ENCODE measurements at places on chromosomes 7 and 10.

- no peak for DNase-seq
These were observed 43.7 kb downstream of the JAZF1 start for GRCh38 chr7:28136885-28137284.

DNA sequence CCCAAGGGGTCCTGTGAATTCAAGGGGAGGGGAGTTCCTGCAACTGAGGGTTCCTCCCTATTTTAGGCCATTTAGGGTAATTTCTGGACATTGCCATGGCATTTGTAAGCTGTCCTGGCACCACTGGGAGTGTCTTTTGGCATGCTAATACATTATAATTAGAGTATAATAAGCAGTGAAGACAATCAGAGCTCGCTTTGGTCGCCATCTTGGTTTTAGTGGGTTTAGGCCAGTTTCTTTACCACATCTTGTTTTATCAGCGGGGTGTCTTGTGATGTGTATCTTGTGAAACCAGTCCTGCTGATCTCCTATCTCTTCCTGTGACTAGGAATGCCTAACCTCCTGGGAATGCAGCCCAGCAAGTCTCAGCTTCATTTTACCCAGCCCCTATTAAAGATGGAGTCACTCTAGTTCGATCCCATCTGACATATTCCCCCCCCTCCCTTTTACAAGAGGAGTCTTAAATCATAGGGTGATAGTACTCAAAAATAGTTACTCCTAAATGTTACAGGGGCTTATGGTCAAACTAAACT is 43.2 kb downstream of the SVOPL start:
- no peak for DNase-seq

GRCh38 chr7:15332956-15333355 is 228.9 kb downstream of the AGMO start:
- no peak for DNase-seq

DNA sequence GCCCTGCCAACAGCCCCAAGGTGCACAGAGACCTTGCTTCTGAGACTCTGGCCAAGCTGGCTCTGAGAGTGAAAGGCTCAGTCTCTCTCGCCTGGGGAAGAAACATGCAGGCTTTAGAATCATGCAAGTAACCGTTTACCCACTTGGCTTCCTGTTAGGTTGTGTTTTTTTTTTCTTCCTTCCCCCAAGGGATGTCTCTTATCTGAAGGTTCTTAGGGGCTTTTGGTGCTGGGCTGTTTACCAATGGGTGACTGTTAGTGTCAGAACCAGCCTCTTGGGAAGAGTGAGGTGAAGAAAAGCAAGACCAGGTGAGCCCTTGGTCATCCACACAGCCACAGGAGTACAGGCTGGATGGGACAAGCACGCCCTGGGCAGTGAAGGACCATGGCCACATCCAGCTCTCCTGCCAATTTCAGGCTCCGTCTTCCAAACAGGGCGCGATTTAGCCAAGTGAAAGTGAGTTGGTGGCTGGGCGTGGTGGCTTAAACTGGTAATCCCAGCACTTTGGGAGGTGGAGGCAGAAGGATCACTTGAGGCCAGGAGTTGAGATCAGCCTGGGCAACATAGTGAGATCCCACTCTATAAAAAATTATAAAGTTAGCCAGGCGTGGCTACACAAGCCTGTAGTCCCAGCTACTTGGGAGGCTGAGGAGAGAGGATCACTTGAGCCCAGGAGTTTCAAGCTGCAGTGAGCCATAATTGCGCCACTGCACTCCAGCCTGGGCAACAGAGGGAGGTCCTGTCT is 76.3 kb upstream of the CUX1 start:
- no peak for DNase-seq

GRCh38 chr7:2873686-2874551 is 29.8 kb upstream of the GNA12 start:
- peak; percentile 85 for DNase-seq

GRCh38 chr7:107091306-107091705 is 46.8 kb downstream of the PRKAR2B start:
- DNase-seq: no peak

GRCh38 chr10:123556049-123556448 is 110.1 kb upstream of the GPR26 start:
- DNase-seq: no peak

DNA sequence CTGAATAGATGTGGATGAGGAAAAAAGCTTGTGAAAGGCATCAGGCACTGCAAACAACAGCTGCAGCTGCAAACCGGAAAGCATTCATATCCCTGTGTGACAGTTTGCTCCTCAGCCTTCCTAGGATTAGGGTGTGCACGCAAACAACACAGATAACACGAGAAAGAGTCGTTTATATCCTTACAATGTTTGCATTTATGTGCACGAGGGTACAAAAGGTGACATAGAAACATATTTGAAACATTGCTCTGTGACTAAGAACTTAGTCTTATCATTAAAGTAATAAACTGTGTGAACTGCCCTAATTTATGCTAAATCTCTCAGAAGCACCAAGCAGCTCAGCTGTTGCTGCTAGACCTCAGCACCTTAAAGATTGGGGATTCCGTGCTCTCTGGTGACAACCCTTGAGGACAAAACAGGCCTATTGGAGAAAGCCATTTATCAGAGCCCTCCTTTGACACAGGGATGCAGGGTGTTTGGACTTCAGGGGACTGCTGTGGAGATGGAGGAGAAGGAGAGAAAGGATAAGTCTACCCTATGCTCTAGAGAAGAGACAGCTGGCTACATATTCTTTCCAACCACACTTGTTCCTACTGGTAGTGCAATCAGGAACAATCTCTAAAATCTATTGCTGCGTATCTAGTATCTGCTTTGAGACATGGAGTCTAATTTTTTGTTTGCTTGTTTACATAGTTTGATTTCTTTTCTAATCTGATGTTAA is 176.2 kb downstream of the GNAT3 start:
- DNase-seq: no peak

DNA sequence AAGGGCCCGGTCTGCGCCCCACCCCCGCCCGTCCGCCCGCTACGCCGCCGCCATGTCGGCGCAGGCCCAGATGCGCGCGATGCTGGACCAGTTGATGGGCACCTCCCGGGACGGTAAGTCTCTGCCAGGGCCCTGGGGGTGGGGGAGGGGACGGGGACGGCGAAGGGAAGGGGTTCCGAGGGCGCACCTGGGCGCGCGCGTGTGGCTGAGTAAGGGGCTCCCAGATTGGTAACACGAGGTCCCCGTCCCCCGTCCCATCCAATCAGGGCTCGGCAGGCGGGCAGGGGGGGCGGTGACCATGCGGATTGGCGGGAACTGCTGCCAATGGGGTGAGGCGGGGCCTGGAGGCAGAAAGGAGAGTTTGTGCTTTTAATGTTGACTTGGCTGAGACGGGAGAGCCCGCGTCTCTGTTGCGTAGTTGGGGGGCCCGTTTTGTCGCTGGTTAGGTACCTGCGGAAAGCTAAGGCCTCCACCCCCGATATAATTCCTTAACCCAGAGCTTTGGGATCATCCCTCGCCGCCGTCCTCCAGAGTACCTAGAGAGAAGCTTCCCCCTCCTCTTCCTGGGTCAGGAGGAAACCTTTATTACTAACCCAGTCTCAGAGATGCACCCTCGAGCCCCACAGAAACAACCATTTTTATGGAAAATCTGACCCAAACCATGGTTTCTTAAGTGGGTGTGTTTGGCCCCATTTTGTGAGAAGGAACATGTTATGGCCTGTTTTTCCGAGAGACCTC is 685 bp downstream of the LUC7L2 start:
- DNase-seq: peak; percentile 91

- peak; percentile 4 for DNase-seq
These were observed 235.0 kb upstream of the PLPP4 start for GRCh38 chr10:120221873-120222485.

- DNase-seq: peak; percentile 3
These were observed 10.8 kb upstream of the PON1 start for GRCh38 chr7:95335093-95335492.

DNA sequence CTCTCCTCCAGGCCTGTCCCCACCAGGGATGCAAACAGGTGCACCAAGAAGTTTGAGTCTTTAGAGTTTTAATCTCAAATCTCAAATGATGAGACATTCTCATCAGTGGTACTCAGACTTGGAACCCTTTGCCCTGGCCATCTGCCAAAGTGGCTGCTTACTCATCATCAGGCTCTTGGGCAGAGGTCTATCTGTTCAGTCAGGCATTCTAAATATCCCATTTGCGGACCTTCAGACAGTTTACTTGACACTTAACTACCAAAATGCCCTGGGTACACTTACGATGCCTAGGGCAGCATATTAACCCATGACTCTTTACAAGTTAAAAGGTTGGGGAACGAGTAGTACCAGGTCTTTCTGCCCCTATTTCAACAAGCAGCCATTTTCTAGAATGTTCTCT is 61.2 kb upstream of the YAE1 start:
- peak; percentile 31 for DNase-seq

DNA sequence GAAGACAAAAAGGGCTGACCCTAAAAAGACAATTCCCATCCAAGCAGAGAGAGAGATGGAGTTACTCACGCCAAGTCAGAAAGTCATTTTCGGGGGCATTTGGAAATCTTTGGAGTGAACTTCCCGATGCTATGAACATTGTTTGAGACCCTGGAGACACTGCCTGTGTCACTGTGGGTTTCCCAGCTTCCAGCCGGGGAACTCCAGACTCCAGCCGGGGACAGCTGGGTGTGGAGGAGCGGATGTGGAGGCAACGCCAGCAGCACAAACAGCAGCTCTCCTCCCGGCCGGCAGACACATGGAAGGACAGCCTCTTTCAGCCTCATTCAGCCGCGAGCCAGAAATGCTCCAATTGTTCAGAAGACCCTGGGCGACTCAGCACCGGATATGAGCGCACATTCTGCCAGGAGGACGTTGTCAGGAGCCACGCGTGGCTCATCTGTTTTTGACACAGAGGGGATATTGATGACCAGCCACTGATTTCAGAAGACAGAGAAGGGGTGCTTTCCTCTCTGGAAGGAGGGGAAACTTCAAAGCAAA is 97.6 kb downstream of the PRPF18 start:
- DNase-seq: no peak

GRCh38 chr7:138845711-138846110 is 47.7 kb upstream of the ATP6V0A4 start:
- DNase-seq: no peak

- DNase-seq: no peak
These were observed 7.5 kb downstream of the CPA1 start for GRCh38 chr7:130387628-130388403.

DNA sequence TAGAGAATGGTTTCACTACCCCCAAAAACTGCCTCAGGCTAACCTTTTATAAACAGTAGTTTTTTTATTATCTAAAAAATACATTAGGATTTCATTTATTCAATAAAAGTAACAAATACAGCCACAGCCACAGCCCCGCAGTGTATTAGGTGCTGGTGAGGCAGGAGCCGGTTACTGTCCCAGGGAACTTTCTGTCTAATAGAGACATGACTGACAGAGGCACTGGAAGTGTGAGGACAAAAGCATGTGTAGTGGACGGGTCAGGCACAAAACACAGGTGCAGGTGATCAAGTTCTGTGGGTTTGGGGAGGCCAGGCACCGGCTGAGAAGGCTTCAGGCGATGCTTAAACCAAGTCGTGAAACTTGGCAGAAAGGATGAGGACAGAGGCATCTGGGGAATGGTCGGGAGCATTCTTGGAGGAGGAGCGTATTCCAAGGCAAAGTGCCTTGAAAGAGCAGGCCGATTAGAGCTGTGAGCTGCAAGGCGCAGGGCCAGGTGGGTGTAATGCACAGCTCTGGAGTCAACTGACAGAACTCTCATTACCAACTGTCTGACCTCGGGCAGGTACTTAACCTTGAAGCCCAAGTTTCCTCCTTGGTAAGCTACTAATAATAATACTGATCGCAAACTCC is 138.2 kb downstream of the USP6NL start:
- DNase-seq: no peak

DNA sequence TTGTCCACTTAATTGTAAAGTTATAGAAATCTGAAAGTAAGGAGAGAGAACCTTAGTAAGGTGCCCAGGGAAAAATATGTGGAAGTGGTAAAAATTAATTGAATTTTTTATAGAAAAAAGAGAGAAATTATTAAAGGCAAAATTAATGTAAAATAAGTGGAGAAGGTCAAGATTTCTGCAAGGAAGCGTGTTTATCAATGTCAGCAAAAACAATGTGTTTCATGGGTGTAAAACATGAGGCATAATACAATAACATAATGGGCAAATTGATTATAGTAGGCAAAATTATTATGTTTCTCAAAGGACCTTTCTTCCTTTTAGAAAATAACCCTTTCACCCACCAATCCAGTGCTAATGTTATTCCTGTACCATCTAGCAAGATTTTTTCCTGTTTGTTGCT is 1520.1 kb downstream of the REEP3 start:
- DNase-seq: no peak

GRCh38 chr10:14736600-14737081 is 38.1 kb downstream of the FAM107B start:
- no peak for DNase-seq

DNA sequence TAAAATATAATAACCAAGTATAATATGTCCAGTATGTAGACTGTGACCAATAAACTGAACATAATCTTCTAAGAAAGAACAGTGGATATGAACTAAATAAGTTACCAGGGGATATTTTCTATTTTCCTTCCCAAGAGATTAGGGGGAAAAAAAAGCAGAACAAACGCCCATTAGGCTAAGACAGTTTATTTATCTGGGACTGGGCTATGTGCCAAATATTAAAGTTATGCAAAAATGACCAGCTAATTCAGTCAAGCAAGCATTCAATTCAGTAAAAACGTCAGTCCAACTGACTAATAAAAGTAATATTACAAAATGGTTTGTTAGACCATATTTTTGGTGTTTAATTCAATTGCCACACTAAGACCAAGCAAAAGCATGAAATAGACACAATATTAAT is 122.2 kb downstream of the TSPAN12 start:
- DNase-seq: no peak

DNA sequence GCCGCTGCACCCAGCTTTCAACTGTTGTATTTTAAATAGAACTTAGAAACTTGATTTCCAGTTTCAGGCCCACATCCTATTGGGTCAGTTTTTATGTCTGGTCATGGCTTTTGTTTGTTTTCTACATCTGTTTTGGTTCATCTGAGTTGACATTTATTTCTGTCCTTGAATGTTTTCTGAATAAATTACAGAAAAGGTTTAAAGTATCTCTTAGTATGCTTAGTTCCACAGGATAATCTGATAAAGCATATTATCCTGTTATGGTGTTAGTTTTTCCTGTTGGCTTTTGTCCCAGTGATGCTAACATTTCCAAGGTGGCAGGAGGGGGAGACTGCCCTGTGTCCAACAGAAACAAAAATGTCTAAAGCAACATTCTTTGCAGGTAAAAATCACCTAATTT is 733.2 kb downstream of the INHBA start:
- no peak for DNase-seq
